ENCODE measurements at places on chromosomes 11 and 22. TPM values are rescaled to one million over a fixed set of nuclear protein-coding genes. Genes with fewer than 3 reads are reported as not detected.

The RASSF10 gene
- 1.0 TPM for total RNA-seq

The GRK3 gene
- total RNA-seq: 4.1 TPM

DNA sequence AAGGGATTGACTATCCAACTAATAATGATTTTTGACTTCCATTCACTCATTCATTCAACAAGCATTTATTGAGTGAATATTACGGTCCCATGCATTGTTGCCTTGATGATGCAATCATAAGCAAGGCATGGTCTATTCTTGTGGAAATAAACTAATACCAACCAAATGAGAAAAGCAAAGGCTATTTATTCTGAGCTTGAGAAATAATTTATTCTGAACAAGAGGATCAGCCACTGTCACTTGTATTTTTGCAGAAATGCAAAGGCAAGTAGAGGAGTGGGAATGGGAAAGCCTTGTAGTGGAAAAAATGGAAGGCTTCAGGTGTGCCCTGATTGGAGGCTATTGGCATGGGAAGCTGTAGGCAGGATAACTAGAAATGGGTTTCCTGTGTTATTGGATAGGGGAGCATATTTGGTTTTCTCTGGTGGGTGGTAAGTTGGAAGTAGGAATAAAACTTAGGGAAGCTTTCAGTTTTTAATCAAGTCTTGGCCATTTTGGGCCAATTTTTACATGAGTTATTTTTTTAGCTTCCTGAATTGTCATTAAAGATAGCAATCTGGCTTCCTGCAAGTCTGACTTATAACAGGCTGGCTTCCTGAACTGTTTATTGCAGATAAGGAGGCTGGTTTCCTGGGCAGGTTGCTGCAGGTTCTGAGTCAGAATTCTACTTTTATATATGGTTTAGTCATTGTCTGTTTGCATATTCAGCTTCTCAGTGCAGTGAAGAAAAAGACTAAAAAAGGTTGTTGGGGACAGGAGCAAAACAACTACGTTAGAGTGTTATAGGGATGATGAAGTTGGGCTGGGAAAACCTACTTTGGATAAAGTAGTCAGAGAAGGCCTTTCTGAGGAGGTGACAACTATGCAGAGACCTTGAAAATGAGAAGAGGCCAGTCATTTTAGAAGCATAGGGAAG, 106.7 kb downstream of the APIP start:
- DNase-seq: no peak

DNA sequence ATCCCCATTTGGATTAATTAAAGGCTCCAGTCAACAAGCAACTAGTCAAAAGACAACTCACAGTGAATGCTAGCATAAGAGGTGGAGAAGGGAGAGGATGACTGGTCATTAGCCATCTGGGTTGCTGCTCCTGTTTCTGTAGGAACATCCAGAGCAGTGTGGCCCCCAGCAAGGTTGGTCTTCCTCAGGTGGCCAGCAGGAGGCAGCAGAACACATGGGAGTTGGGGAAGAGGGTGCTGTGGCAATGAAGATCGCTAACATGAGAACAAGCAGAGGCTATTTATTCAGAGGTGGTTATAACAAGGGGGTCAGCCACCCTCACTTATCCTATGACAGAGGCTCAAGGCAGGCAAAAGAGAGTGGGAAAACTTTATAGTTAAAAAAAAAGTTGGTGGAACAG, 21.3 kb downstream of the IZUMO1R start:
- no peak for DNase-seq

DNA sequence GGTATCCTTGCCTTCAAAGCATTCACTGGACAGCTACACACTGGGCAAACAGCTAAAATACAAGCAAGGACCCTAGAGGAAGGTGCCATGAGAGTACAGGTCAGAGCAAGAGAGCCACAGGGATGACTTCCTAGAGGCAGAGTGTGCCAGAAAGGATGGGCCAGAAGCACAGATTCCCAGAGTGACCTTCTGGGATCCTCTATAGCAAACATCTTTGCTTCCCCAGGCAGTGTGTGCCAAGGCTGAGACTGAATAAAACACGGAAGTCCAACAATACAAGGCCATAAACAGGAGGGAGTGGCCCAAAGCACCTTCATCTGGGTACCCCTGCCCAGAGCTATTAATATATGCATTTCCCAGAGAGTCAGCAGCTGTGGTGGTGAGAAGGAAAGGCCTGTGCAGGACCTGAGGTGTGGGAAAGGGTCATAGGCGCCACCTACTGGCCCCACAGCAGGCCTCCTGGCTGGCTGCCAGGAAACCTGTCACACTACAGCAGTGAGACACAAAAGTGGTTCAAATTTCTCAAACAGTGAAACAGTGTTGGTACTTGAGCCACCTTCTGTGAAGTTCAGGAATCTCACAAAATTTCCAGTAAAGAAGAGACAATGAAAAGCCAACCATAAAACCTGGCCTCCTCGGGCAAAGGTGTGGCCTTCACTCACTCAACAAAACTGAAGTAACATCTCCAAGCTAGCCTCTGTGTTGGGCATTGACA, 20.3 kb downstream of the CLPB start:
- peak; percentile 72 for DNase-seq

DNA sequence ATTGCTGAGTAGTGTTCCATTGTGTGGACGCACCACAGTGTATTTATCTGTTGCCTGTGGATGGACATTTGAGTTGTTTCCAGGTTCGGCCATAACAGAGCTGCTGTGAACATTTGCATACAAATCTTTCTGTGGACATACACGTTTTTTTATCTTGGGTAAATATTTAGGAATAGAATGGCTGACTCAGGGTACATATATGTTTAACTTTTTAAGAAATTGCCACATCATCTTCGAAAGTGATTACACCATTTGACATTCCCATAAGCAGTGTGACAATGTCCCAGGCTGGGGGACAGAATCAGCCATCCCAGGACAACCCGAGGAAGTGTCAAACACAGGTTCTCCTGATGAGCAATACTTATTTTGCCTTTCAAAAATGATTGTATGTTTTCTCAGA, 87.9 kb downstream of the OSBP2 start:
- DNase-seq: no peak

DNA sequence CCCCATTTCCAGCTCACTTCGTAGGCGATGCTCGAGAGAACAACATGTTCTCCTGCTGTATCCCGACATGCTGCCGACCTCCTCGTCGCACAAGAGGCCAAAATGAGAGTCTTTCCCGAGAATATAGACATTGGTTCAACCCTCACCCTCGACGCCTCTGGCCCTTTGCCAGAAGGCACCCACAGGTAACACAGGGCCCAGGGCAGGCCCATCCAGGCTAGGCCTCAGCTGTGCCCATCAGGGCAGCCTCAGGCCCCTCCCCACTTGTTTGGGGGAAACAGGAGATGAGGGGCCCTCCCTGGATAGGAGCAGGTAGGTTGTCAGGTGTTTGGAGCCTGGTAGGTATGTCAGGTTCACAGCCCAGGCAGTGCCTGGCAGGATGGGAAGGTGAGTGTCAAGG, 2.7 kb upstream of the RGL4 start:
- no peak for DNase-seq

- peak; percentile 95 for DNase-seq
Observed at GRCh38 chr11:65498977-65499712, at the start of gene MALAT1. MALAT1 (plus strand) TSS chr11:65499045.

DNA sequence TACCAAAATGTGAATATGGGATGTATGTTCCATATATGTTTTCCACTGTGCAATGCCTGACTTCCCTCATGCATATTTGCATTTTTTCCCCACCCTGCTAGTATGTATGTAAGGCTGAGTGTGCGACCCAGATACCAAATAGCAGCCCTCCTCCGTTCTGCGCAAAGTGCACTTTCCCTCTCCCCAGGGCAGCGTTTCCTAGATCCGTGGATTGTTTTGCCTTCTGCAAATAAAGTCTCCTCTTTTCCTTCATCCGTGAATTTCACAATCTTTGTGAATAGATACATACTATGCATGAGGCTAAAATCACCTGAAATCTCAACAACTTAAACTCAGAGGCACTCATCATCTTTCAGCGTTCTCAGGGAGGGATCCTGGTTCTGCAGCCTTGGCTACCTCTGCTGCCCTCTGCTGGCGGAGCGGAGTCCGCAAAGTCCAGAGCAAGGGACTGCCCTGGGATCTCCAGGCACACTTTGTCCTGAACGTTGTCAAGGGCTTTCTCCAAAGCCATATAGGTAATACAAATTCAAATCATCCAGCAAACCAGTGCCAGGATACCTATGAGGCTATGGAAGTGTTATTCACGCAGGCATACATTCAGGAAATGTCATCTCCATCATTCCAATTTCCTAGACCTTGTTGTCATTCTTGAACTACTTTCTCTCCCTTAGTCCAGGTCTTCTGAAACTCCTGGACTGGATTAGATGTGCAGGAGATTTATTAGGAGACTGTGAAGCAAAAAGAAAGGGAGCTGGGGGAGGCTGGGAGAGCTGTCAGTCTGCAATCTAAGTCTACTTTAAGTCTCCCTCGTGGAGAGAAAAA, 53.1 kb downstream of the CNTF start:
- DNase-seq: peak; percentile 63

DNA sequence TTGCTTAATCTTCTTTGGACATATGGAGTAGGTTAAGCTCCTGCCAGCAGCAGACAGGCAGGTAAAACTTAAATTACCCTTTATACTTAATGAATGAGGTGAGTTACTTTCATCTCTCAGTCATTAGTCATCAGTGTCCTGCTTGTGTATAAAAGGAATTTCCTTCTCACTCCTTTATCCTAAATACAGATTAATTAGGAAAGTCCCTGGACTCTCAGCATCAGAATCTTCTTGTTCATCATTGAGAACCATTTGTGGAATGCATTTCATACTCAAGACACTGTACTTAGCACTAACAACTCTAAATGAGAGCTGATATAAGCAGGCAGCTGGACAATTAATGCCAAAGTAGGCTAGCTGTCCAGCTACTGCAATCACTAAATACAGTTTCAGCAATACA, 630.4 kb downstream of the METTL15 start:
- DNase-seq: no peak

- DNase-seq: no peak
Observed at GRCh38 chr11:78684377-78684776, 109.7 kb upstream of the NARS2 start.

DNA sequence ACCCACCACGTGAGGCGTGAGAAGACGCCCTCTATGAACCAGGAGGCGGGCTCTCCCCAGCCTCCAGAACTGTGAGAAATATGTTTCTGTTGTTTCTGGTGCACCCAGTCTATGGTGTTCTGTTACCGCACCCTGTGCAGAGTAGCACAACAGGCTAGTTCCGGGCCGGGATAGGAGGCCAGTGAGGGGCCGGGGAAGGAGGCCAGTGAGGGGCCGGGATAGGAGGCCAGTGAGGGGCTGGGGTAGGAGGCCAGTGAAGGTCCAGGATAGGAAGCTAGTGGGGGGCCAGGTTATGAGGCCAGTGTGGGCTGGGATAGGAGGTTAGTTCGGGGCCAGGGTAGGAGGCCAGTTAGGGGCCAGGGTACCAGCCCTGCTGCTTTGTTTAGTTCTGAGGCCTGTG, 204.6 kb downstream of the BARX2 start:
- no peak for DNase-seq

DNA sequence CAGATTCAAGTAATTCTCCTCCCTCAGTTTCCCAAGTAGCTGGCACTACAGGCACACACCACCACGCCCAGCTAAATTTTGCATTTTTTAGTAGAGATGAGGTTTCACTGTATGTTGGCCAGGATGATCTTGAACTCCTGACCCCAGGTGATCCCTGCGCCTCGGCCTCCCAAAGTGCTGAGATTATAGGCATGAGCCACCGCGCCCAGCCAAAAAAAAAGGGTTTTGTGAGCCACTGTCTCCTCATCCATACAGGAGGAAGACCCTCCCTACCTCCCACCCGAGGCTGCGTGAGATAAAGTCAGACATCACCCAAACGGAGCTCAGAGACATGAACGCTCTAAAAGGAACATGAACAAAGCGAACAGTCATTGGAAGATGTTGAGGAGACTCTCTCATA, 745.7 kb downstream of the BRD1 start:
- DNase-seq: no peak

- no peak for DNase-seq
Observed at GRCh38 chr22:50606165-50606945, 5.8 kb downstream of the MAPK8IP2 start.

DNA sequence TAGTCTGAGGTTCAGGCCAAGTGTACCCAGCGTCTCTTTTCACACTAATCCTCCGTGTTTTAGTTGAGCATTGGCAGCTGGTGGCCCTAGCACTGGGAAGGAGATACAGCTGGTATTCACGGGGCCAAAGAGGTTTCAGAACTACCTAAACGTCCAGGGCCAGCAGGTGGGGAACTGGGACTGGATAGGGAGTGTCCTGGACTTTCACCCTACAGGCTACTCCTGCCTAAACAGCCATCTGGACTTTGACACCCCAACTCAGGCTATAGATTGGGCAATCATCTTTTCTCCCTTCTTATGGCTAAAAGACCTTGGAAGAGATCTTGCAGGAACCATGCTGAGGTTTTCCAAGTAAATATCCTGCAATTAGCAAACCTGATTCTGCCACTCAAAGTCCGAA, 2.8 kb downstream of the SPON1 start:
- peak; percentile 86 for DNase-seq

GRCh38 chr11:117781627-117782026, 15.4 kb downstream of the DSCAML1 start:
- DNase-seq: no peak

DNA sequence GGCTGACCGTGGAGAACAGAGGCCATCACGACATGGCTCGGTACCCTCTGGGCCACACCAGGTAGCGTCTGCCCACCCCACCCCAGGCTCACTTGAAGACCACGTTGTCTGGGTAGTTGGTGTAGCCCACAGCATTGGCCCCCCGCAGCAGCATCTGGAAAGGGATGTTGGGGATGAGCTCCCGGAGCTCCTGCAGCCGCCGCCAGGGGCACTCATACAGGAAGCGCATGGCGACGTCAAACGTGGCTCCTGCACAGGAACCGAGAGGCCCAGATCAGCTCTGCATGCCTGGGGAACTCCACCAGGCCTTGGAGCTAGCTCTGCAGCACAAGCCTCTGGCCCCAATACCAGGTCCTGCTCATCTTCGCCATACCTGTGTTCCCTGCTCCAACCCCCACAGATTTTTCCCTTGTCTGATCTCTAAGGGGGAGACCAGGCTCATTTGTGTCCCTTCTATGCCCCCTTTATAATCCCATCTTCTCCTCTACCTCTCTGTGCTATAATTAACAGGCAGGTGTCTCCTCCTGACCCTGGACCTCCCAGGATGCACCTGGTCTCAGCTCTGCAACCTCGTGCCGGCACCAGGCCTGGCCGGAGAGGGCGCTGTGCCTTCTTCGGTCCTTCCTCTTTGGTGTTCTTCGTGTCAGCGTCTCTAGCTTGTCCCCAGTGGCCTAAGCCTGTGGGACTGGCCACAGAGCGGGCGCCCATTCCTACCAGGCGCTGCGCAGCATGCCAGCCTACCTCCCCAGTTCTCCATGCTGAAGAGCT, 5.0 kb upstream of the LRFN4 start:
- no peak for DNase-seq
